Stomach (tissue), 19 donors: ENCODE measurements at places on chromosomes 13 and 19. TPM values are rescaled to one million over a fixed set of nuclear protein-coding genes. Genes with fewer than 3 reads are reported as not detected.

GRCh38 chr19:6126335-6126974, 9.0 kb upstream of the ACSBG2 start:
- no peaks in the 10 kb centered on the region for H3K4me1 ChIP-seq
- H3K36me3 ChIP-seq: no peaks in the 10 kb centered on the region
- DNase-seq: no peak
- no peak overlapping the region for H3K4me3 ChIP-seq
- H3K27ac ChIP-seq: no peak overlapping the region

DNA sequence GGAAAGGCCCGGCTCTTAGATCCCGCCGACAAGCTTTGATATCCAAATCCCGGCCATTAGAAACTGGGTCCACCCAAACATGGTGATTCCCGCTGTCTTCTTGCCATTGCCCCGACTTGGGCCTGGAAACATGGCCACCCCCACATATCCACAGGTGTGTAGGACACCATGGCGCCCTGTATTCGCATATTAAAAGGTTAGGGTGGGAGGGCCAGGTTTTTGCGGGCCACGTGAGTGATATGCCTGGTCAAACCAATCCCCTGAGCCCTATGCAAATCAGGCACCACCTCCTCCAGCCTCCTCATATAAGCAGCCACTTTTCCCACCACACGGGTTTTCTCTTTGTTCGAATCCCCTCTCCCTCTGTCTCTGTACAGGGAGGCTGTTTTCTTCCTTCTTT, 766.4 kb downstream of the UQCRFS1 start:
- no peak overlapping the region for H3K27ac ChIP-seq
- H3K36me3 ChIP-seq: no peaks in the 10 kb centered on the region
- no peak for DNase-seq
- no peak overlapping the region for H3K4me3 ChIP-seq

DNA sequence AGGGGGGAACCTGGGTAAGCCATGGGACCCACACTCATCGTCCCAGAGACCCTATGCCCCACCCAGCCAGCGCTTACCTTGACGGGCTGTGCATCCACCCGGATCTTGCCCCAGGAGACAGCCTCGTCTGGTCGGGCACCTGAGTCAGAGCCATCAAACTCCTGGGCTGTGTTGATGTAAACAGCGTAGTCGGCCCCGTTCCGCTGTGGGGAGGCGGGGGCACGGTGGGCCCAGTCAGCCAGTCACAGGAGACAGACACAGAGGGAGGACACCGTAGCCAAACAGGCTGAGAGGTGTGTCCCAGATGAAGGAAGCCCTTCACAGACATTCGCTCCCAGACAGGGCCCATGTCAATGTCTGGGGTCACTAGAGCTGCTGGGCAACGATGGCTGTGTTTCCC, 5.7 kb downstream of the DHPS start:
- H3K4me3 ChIP-seq: no peak overlapping the region
- no peak for DNase-seq
- peaks cover 36% of the 10 kb centered on the region for H3K4me1 ChIP-seq

GRCh38 chr19:48779636-48780035, 24.3 kb downstream of the FGF21 start:
- DNase-seq: no peak
- peak overlapping the region; percentile 86 for H3K27ac ChIP-seq
- H3K4me1 ChIP-seq: peaks cover 25% of the 10 kb centered on the region
- H3K36me3 ChIP-seq: no peaks in the 10 kb centered on the region
- H3K4me3 ChIP-seq: no peak overlapping the region

The CYP4F8 gene
- not detected for total RNA-seq

DNA sequence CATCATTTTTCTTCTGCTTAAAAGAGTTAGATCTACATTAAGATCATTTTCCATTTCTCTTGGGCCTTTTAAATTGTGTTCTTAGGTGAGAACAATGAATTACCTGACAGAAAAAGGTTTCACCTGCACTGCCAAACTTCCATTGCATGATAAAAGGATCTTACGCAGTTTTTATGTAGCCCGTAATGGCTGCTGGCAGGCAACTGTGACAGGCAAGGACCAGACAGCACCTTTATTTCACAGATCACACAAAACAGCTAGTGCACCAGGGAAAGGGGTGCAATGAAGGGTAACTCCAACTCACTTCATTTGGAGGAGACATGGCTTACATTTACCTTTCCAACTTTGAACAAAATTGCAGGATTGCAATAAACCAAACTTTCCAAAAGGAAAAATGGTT, 159.8 kb downstream of the SLITRK1 start:
- no peaks in the 10 kb centered on the region for H3K27me3 ChIP-seq
- H3K4me1 ChIP-seq: no peaks in the 10 kb centered on the region
- H3K4me3 ChIP-seq: no peak overlapping the region
- no peak overlapping the region for H3K27ac ChIP-seq
- DNase-seq: no peak
- no peaks in the 10 kb centered on the region for H3K36me3 ChIP-seq

GRCh38 chr13:77350811-77351210, 23.9 kb upstream of the MYCBP2 start:
- no peak overlapping the region for H3K27ac ChIP-seq
- no peaks in the 10 kb centered on the region for H3K27me3 ChIP-seq
- H3K4me3 ChIP-seq: no peak overlapping the region

The MAMSTR gene
- total RNA-seq: not detected

DNA sequence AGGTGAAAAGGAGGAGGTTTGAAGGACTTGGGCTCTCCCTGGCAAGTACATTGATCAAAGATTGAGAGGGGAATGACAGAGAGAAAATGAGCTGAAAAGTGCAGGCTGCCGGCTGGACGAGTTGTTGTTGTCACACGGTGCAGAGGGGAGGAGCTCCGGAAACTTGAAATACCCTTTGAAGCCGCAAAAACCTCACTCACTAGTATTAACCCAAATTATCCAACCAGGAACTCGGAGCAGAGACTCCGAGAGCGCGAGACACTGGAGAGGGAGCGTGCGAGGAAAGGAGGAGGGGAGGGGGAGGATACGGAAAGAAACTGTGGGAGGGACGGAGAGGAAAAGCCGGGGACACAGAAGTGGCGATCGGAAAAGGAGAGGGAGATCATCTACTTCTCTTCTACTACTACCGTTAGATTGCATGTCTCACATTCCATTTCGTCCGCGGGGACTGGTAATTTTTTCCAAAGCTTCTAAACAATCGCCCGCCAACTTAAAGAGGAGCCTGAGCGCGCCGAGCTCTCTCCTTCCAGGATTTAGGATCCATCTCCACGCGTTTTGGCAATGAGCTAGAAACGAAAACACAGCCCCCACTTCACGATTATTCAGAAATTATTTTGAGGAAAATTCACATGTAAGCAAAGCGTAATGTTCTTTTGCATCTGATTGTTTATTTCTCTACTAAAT, at the start of gene DACH1:
Gene DACH1, minus strand, starts transcription at position 74 of the 684 bp plus-strand sequence.
- H3K36me3 ChIP-seq: no peaks in the 10 kb centered on the region
- peaks cover 9% of the 10 kb centered on the region for H3K27me3 ChIP-seq
- H3K27ac ChIP-seq: peak within 1 kb of the TSS; percentile 69
- peak; percentile 28 for DNase-seq

The CEACAM3 gene
- total RNA-seq: not detected
